Transverse colon (tissue), 4 donors: ENCODE measurements at places on chromosomes 2 and 18. TPM values are rescaled to one million over a fixed set of nuclear protein-coding genes. Genes with fewer than 3 reads are reported as not detected.

DNA sequence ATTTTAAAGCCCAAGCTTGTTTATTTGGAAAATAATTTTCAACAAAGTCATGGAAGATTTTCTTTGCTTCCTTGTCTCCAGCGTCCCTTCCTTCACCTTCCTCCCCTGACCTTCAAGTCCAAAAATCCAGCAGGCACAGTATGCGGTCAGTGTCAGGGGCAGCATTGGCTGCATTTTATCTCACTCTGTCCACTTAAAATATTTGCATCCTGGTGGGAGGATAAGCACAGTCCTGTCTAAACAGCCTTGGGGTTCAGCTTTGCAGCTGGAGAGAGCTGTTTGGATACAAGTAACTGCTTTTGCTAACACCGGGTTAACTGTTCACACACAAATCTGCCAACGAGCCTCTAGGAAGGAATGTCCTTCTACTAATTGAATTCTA, 318.1 kb downstream of the PDE11A start:
- no peak for DNase-seq

DNA sequence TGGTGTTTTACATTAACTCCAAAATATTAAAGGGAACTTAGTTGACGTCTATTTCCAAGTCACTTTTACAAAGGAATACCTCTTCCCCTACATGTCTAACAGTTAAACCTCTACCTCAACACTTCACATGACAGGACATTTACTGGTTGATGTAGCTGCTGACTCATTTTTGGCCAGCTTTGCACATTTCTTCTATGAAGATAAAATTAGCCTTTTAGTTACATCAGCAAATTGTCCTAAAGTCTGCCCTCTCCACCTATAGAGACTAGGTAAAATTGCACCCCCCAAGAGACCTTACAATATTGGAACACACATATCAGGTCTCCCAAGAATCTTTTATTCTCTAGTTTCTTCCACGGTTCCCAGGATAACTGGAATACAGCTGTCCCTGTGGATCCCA, 10.1 kb upstream of the CERS6 start:
- DNase-seq, result no peak

DNA sequence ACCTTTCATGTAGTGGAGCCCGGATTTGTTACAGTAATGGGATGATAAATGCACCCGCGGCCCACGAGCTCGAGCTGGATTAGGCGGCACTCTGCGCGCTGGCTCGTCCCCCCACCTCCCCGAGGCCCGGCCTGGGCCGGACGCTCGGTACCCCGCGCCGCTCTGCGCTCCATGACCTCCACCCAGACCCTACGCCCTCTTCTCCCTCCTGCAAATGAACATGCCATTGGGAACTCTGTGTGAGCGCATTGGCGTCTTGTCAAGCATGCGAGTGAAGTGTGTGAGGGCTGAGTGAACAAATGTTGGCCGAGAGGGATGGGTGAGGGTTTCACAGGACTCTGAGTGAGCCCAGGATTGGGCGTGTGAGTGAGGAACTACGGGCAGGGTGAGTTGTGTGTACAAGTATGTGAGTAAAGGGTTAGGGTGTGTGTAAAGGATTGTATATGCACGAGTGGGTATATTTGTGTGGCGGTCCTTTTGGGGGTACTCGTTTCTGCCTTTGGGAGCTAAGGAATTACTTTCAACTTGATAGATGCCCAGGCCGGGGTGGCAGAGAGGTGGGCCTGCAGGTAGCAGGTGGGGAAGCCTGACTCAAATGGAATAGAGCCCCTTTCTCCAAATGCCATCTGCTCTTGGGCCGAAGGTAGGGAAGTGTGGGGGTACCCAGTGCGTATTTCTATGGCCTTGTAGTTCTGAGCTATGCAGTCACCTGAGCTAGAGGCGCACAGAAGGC, 2.9 kb upstream of the EN1 start:
- DNase-seq, result no peak

DNA sequence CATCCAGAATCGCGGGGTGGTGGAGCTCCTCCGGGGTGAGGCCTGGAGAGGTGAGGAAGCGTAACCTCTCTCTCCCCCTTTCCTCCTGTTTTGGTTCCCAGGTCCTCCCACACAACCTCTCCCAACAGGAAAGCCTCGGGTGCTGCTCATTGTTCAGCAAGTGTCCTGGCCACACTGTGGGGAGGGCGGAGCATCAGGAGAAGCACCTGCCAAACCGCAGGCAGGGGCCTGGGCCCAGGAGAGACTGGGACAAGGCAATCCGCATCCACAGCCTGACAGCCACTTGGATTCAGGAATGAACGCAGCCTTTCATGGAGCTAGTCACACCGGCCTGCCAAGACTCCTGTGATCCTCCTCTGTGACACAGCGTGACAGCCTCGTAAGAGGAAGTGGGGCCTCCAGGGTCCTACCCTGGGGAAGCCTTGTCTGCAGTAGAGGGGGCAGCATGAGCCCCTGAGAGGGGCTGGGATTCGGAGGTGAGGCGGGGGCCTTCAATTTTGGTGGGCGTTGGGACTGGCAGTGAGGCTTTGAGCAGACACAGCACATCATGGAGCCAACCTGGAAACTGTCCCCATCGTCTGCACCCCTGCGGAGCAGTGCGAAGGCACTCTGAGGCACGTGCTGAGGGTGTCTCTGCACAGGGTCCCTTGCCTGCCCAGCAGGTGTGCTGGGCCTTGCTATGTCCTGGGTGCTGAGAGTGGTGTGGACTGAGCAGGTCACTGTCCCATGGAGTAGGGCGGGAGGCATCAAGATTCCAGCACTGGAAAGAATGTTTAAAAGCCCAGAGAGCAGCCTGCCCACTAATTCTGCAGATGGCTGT, 62.2 kb downstream of the EDAR start:
- DNase-seq, result no peak

- no peak for DNase-seq
Measured at GRCh38 chr18:8901019-8901418, 195.7 kb downstream of the MTCL1 start.

- DNase-seq, result peak; percentile 84
Measured at GRCh38 chr2:98385050-98385699, 38.9 kb downstream of the CNGA3 start.

DNA sequence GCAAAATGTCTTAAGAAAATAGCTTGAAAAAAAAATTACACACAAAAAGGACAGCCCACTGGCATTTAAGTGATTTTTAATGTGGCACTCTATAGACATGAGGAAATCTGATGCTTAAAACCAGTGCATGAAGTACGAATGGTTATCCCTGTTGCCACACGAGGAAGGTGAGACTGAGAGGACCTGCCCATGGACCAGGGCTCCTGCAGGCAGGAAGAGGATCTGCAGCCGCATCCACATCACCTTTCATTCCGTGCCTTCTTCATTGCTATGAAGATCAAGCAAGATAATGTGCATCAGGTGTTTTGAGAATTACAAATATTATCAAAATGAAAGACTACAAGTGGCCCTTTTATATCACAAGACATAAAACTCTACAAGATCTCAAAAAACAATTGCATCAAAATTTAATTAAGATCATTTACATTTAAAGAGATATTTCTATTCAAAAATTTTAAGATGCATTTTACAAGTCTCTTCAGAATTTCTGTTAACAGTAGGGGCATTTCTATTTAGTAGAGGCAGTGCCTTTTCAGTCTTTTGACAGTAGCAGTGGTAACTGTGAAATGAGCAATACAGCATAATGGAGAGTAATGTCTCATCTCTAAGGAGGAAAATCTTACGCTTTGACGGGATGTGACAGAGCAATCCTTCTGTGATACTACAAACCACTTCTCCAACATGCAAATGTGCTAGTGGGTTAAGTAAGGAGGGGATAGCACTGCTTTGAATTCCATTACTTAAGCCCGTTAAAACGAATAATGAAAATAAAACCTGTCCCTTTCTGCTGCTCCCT, 83.4 kb downstream of the SLC5A7 start:
- no peak for DNase-seq

- no peak for DNase-seq
Measured at GRCh38 chr18:2612996-2613395, 41.6 kb downstream of the NDC80 start.

DNA sequence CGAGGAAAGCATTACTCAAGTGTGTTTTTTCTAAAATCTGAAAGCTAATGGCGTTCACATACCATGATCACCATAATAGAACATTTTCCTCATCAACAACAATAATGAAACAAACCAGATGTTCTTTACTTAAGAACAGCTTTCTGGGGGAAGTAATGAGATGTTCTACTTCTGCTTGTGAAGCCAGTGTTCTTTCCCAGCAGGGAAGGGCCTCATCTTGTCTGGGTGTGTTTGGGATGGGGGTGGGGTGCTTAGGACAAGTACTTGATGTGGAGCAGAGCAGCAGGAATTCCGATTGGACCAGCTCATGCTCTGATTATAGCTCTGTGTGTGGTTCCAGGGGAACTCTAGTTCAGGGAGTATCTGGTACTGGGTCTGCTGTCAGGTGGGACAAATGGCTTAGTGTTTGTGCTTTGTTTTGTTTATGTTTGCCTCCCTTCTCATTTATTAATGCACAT, 163.0 kb upstream of the NOSTRIN start:
- peak; percentile 81 for DNase-seq

GRCh38 chr2:176072951-176073904, 10.5 kb downstream of the EVX2 start:
- no peak for DNase-seq

DNA sequence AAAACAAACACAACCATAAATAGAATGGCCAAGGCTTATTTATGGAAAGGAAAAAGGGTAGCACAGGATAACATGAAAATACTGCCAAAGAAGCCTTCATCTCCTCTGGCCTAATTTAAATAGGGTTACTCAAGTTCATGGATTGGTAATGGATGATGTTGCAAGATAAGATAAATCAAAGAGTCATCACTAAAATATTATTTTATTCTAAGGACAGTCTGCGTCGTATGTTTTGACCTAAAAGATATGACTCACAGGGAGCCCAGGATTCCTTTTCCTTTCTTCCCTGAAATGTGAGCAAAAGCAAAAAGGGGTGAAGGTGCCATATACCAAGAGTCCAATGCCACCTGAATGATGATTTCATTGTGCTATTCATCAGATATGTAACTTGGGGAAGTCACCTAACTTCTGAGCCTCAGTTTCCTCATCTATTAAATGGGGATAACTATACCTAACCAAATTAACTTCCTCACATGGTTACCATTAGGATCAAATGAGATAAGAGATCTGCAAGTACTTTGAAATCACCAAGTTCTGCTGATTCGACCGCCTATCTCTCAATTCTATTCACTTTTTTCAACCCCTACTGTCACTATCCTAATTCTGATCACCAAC, 137.7 kb downstream of the THADA start:
- DNase-seq, result no peak

GRCh38 chr2:193124815-193125214, 930.1 kb upstream of the TMEFF2 start:
- no peak for DNase-seq

- no peak for DNase-seq
Measured at GRCh38 chr2:224816816-224817215, 100.7 kb upstream of the CCDC195 start.

- no peak for DNase-seq
Measured at GRCh38 chr2:128736046-128736688, 417.5 kb upstream of the HS6ST1 start.

DNA sequence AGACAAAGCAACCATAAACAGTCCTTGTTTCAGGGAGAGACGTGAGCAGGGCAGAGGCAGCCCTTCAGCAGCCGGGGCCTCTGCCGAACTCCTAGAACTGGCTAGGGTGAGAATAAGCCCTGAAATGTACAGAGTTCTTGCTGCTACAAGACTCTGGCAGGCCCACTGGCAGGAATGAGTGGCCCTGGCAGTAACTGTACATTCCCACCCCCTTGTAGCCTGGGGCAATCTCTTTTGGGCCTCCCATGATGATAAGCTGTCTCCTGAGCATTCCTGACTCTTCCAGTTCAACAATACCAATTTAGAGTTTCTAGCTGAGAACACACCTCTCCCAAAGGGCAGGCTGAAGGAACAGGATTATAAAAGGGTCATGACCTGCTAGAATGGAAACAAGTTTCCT, 54.3 kb downstream of the HAUS1 start:
- no peak for DNase-seq

GRCh38 chr2:43605851-43606250, 10.0 kb upstream of the THADA start:
- DNase-seq, result no peak

- no peak for DNase-seq
Measured at GRCh38 chr18:8991155-8991554, 111.3 kb upstream of the NDUFV2 start.

DNA sequence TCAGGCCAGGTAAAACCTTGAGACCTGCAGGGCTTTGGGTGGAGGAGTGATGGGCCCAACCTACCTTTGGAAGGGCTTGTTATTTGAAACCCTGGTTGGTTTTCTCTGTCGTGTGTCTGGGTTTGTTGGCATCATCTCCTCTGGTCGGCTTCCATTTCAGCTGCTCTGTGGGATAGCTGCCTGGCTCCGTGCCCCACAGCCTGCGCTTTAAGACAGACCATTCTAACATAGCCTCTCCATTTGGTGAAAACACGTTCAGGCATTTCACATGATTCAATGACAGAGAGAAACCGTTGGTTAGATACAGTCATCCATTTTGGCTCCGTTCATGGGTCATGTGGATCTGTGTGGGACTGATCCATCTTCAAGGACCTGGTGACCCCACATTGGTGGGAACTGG, 37.0 kb upstream of the LYPD6B start:
- no peak for DNase-seq

DNA sequence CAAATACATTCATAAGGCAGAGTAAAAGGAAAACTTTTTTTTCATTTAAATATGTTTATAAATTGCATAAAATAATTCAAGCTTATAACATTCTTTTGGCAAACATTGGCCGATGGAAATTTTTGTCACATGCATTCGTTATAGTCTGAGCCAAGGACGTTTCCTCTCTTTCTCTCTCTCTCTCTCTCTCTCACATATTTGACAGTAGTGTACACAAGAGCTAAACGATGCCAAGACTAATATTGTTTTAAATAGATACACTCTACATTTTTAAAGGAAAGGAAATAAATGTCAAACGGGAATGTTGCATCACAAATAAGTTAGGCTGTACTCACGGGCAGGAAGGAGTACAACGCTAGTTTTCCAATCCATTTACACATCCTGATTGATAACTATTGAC, 251.1 kb upstream of the SMIM21 start:
- DNase-seq, result no peak

- no peak for DNase-seq
Measured at GRCh38 chr2:148996805-148997204, 41.7 kb upstream of the LYPD6B start.

- no peak for DNase-seq
Measured at GRCh38 chr2:68918497-68918896, 34.2 kb downstream of the GKN2 start.

DNA sequence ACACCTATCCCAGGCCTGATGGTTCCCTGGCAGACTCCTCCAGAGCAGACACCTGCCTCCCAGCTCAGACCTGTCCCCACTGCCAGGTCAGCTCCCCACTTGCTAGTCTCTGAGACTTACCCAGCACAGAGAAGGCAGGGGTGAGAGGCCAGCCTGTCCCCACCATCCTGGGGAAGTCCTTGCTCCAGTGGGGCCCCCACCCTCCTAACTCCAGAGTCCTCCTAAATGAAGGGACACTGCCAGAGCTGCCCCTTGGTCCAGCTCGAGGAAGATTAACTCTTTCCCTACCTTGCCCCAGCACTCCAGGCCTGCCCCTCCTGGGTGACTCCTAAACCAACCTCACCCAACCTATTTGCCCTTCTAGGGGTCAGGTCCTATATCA, 30.4 kb upstream of the TNS1 start:
- no peak for DNase-seq

The PHLPP1 gene
- total RNA-seq, result 29.5 TPM

The DPP4 gene
- total RNA-seq, result 12.7 TPM

The ALLC gene
- total RNA-seq, result not detected

The C2orf15 gene
- 3.7 TPM for total RNA-seq

The SUPT7L gene
- total RNA-seq, result 30.4 TPM

The CXCR1 gene
- 0.14 TPM for total RNA-seq

The SPP2 gene
- not detected for total RNA-seq

The TSPYL6 gene
- not detected for total RNA-seq

The FLACC1 gene
- 5.2 TPM for total RNA-seq

The PLEK gene
- 5.2 TPM for total RNA-seq

The KCNG3 gene
- total RNA-seq, result 22.9 TPM

The MROH2A gene
- total RNA-seq, result not detected
